ENCODE measurements at places on chromosomes 2 and 18.

- no peak for DNase-seq
These were observed 71.1 kb upstream of the SH3BP4 start for GRCh38 chr2:234880551-234881211.

DNA sequence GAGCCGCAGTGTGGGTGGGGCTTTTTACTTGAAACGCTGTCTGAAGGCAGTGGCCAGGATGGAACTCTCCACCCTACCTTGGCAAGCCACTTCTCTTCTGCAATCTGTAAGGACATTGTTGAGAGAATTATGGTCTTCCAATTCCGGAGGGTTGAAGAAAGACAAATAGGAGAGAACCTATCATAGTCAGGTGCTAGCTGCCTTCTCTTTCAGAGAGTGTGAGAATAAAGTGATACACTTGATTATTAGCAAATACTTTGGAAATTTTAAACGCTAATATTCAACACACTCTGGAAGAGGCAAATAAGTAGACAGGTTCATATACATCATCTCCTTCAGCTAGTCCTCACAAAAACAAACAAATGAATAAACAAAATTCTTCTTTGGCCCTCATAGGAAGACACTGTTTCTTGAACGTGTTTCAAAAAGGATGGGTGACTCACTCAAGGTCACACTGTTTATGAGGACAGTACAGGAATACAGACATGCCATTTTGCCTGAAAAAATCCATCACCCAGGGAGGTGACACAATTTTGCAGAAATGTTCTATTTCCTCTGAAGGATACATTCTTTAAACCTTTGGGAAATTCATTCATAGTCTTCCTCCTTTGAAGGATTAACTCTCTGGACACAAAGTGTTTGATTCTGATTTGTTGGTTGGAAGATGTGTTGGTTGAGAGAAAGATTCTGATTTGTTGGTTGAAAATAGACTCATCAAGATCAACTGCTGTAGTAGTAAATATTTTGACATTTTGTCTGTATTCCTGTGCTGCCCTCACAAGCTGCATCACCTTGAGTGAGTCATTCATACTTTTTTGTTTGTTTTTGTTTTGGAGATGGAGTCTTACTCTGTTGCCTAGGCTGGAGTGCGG, 2.2 kb upstream of the IL1RN start:
- no peak for DNase-seq

GRCh38 chr2:196309691-196310090, 138.3 kb upstream of the STK17B start:
- no peak for DNase-seq

GRCh38 chr2:234308073-234308812, 188.6 kb downstream of the ARL4C start:
- DNase-seq: no peak

DNA sequence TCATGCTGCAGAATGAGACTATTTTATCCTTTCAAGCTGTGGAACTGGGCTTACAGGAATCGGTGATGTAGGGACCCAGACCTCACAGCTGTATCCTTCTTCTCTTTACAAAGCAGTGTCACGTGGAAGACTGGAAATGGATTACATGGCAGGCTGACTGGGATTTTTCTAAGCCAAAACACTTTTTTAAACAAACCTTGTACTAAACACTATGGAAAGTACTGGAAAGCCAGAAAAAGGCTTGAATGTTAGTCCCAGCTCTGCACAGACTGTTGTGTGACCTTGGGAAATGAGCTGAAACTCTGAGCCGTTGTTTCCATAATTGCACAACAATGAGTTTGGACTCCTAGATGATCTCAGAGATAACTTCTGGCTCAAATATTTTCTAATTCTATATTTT, 7.6 kb upstream of the ADAM23 start:
- no peak for DNase-seq

DNA sequence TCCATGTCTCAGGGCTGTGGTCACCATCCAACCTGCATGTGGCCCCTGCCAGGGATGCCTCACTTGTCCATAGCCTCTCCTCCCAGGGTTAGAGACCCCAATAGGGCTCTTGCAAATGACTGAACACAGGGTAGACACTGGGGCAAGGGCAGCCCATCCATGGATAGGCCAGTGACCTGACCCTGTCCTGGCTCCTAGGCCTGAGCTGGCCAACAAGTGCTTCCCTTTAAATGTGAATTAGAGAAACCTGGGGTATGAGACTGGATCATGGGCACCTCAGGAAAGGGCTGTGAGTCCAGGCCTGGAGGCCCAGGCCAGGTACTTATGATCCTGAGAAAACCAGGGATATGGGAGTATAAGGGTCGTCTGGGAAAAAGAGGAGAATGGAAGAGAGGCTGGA, 64.5 kb downstream of the COPS8 start:
- no peak for DNase-seq

- no peak for DNase-seq
These were observed 929.7 kb downstream of the LRP1B start for GRCh38 chr2:141201016-141201565.

GRCh38 chr2:173865971-173866873, 99.0 kb downstream of the SP3 start:
- DNase-seq: no peak
